ENCODE measurements at places on chromosomes 7 and 10.

DNA sequence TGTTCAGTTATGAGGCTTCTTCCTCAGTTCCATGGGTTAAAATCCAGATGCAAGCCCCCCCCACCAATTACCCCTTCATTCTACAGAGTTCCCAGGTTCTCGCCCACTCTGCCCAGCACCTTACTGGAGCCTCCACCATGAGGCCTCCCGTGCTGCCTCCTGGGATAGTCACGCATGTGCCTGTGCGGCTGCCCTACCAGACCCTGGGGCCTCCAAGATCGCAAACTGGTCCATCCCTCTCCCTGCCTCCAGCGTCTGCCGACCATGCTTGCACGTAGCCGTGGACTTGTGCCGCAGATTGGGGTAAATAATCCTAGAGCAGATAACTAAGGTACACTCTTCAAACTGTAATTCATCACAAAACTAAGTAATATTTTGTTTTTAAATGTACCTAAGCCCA is 611.2 kb downstream of the PTPRN2 start:
- no peak for DNase-seq

- no peak for DNase-seq
Observed at GRCh38 chr7:137848095-137848494, 1.3 kb upstream of the DGKI start.

DNA sequence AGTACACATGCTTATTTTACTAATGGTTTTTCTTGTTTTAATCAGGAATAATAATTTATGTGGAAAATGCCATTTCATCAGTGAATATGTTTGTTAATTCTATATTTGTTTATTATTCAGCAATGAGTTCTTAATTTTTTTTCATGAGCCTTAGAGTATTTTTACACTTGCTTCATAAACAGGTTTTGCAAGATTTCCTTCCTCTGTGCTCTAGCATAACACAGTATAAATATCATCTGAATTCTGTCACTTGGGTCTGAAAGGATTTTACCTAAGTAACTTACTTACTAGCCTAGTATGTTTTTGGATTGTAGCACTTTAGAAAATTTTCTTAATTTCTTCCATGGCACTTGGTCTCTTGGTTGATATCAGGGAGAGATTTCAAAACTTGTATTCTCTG is 45.8 kb downstream of the GLCCI1 start:
- no peak for DNase-seq

DNA sequence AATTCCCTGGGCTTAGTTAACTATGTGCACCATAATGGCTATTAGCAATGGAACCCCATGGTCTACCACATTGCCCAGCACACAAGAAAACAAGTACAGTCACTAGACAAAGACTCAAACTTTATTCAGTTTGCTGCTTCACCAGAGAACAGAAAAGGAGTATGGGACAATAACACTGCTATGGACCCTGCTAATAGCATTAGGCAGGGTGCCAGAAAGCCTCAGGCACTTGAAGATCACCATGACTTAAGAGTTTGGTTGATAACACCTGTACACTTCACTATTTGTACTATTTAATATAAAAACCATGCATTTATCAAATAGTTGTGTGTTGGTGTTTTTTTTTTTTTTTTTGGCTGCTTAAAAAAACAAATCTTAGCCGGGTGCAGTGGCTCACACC is 159.6 kb downstream of the KMT2E start:
- no peak for DNase-seq

DNA sequence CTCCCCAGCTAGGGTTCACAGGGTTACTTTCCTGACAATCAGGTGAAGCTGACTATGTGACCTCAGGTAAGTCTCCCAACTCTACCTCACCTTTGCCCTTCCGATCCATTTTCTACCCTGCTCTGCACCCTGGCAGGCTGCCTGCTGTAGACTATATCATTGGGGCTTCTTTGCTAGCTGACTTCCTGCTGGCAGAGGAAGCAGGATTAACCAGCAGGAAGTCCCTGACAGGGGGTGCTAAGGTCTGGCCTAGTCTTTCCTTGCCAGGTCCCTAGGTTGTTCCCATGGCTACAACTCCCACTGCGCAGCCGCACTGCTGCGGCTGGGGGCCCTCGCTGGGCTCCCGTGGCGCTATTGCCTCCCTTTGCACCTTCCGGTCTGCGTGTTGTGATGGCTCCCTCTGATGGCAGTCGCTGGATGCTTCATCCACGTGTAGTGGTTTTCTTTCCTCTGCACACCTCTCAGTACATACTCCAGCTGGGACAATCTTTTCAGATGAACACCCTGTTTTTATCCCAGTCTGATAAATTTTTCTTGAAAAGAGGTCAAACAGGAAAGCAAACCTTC is 365.9 kb downstream of the REEP3 start:
- peak; percentile 71 for DNase-seq

DNA sequence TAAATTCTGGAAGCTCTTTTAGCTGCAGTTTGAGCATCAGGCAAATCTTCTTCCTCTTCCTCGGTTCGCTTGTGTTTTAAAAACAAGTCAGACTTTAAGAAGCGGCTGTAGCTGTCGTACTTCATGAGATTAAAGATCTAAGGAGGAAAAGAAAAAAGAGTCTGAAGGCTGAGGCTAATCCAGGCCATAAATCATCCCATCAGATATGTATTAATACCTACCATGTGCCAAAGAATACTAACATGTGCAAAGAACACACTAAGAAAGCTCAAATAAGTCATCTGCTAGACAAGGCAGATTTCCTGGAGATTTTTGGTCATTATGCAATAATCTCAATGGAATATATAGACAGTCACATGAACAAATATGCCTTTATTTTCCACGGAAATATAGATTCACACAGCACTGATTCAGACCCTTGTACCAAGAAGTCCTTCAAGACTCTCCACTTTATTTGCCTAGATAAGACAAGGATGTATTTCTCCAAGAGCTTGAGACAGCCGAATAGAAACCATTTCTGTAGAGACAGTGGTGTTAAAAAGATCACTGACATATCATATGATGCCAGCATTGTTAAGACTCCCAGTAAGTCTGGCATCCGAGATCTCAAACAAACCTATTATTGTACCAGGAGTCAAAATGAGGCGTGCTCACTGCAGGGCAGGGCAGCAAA is 42.3 kb downstream of the RGS10 start:
- DNase-seq, result no peak

DNA sequence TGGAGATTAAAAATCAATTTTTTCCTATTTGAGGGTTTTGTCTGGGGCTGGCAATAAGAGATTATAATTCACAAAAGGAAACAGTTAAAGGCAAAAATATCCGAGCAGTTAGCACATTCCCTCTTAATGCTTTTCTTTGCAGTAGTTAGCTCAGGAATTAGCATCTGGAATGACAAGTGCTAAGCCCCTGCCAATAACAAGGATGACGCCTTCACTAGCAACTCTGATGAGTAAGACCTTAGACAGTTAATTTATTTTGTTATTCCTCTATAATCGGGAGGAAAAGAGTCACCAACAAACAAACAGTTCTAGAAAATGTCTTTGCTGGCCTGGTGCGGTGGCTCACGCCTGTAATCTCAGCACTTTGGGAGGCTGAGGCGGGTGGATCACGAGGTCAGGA is 151.3 kb downstream of the TRIL start:
- DNase-seq, result no peak

DNA sequence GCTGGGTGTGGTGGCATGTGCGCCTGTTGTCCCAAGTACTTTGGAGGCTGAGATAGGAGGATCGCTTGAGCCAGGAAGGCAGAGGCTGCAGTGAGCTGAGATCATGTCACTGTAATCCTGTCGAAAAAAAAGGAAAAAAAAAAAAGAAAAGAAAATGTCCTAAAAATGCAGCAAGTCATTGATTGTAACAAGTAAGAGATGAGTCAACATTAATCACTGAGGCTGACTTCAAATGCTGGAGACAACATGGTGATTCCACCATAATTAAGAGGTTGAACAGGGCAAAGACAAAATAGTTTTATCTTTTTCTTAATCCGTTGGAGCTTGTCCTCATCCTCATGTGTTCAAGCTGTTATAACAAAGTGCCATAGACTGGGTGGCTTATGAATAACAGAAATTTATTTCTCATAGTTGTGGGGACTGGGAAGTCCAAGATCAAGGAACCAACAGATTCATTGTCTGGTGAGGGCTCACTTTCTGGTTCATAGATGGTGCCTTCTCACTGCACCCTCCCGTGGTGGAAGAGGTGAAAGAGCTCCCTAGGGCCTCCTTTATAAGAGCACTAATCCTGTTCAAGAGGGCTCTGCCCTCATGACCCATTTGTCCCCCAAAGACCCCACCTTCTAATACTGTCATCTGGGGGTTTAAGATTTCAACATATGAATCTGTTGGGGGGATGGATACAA is 60.3 kb downstream of the TBXAS1 start:
- no peak for DNase-seq

DNA sequence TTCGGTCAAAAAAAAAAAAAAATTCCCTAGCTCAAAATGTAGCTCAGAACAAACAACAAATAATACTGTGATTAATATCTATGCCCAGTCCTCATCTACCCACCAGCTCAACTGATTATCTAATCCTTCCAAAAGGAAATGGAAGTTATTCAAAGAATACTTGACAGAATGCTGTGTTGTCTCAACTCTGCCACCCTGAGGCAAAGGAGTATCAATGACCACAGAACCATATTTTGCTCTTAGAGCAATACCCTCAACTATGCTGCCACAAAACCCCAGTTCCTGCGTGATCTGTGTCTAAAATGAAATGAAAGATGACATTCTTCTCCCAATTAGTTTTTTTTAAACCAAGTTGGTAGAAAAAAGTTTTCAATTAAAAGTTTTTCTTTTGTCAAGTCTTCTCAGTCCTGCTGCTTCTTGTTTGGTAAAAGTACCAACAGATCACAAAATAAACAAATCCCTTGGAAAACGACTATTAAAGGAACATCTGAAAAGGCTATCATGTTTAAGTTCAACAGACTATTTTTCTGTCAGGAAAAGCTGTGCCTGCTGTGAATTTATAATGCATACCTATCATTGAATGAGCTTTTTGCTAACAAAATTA is 21.6 kb downstream of the RBM28 start:
- no peak for DNase-seq

Data from HCT116 (cell line).